ENCODE measurements at places on chromosomes 7 and 10.

- H3K27me3 ChIP-seq = no peaks in the 10 kb centered on the region
- no peak for DNase-seq
- no peaks in the 10 kb centered on the region for H3K4me1 ChIP-seq
- H3K4me3 ChIP-seq = no peak within 1 kb of the TSS
These were observed at the start of gene POM121L12 for GRCh38 chr7:53035499-53036412. POM121L12 (plus strand) TSS chr7:53035633; CDS start chr7:53035672, 39 bp downstream.

- peak; percentile 89 for DNase-seq
- no peaks in the 10 kb centered on the region for H3K36me3 ChIP-seq
- H3K27me3 ChIP-seq = no peaks in the 10 kb centered on the region
- no peak overlapping the region for H3K4me3 ChIP-seq
- no peak overlapping the region for H3K27ac ChIP-seq
These were observed 25.2 kb upstream of the OPTN start for GRCh38 chr10:13074563-13075451.

GRCh38 chr7:122602800-122603199, 96.1 kb downstream of the RNF133 start:
- no peak overlapping the region for H3K4me3 ChIP-seq
- H3K36me3 ChIP-seq = no peaks in the 10 kb centered on the region
- no peak for DNase-seq
- no peaks in the 10 kb centered on the region for H3K4me1 ChIP-seq
- H3K27me3 ChIP-seq = no peaks in the 10 kb centered on the region

DNA sequence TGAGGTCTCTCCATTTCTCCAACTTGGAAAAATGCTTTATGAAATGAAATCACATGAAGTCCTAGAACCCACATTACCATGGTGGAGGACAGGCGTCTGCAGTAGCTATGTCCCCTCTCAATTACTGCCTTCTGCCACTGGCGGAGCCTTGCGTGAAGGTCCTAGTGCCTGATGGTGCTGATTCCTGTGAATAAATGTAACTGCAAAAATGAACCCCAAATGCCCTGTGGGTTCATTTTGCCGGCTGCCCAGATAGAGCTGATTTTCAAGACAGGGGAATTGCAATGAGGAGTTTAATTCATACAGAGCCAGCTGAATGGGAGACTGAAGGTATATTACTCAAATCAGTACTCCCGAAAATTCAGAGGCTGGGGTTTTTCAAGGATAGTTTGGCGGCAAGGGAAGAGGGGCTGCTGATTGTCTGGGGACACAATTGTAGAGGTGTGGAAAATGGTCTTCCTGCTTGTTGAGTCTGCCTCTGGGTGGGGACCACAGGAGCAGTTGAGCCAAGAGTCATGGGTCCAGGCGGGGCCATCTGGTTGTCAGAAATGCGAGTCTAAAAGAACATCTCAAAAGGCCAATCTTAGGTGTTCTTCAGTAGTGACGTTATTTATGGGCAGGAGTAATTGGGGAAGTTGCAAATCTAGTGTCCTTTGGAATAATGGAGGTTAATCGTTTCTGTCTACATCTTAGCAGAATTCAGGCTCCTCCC, 13.5 kb downstream of the PRF1 start:
- H3K36me3 ChIP-seq = no peaks in the 10 kb centered on the region
- H3K27ac ChIP-seq = peak overlapping the region; percentile 16
- H3K4me3 ChIP-seq = no peak overlapping the region
- peak; percentile 8 for DNase-seq
- H3K4me1 ChIP-seq = peaks cover 18% of the 10 kb centered on the region
- H3K27me3 ChIP-seq = no peaks in the 10 kb centered on the region

DNA sequence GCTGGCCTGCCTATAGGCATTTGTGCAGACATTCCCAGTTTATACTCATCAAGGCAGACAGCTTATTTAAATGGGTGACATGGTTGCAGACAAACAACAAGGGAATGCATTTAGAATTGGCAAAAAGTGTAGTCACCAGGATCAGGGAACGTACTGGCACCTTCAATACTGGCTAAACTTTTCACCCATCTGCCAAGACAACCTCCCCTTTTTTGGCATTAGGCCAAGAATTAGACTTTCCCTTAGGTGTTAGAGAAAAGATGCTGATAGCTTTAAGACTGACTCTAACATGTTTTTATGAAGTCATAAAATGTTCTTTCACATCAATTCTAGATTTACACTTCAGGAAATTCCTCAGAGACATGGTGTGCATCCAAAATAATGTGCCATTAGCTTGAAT, 365.9 kb downstream of the PHTF2 start:
- H3K36me3 ChIP-seq = no peaks in the 10 kb centered on the region
- no peak for DNase-seq
- H3K4me3 ChIP-seq = no peak overlapping the region
- H3K27me3 ChIP-seq = no peaks in the 10 kb centered on the region

DNA sequence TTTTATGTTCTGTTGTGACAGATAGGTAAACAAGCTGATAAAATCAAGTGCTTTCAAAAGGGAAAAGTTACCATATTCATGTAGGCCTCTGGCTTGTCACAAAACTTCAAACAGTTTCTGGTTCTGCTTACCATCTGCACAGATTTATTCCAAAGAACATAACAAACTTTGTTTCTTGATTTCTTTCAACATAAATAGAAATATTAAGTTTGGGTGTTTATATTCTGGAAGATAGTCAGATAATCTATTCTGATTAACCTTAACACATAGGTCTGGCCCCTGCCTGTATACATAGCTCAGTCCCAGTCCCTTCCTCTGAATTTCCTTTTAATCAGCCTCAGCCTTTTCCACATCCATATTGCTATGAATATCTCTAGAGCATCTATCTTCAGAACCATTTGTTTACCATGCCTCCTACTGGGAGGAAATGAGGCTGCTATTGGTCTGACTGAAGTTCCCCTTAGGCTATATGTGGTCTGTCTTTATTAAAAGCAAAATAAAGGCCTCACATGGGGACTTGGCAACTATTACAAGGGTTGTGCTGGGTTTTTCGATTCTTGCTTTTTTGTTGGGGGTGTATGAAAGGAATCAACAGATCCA, 319.0 kb downstream of the HPSE2 start:
- H3K27me3 ChIP-seq = no peaks in the 10 kb centered on the region
- H3K27ac ChIP-seq = no peak overlapping the region
- no peaks in the 10 kb centered on the region for H3K36me3 ChIP-seq
- DNase-seq = no peak
- no peaks in the 10 kb centered on the region for H3K4me1 ChIP-seq
- no peak overlapping the region for H3K4me3 ChIP-seq

DNA sequence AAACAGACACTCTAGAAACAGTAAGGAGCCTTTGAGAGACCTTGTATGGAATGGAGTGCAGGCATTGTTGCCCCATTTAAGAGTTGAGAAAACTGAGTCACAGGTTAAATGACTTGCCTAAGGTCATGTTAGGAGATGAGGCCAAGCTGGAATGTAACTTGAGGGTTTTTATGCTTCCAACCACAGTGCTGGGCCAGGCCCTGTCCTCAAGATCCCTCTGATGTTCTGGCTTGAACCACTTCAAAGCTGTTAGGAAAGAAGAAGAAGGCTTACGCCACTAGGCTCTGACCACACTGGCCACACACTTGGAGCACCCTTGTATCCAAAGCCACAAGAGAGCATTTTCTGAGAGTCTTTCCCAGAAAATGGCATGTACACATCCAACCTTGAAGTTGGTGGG, 42.7 kb downstream of the PLAU start:
- peaks cover 33% of the 10 kb centered on the region for H3K4me1 ChIP-seq
- H3K27ac ChIP-seq = no peak overlapping the region
- no peak for DNase-seq
- no peaks in the 10 kb centered on the region for H3K27me3 ChIP-seq

GRCh38 chr7:52586704-52587103, 448.7 kb upstream of the POM121L12 start:
- H3K4me1 ChIP-seq = no peaks in the 10 kb centered on the region
- no peak for DNase-seq
- no peak overlapping the region for H3K27ac ChIP-seq
- H3K36me3 ChIP-seq = no peaks in the 10 kb centered on the region
- no peak overlapping the region for H3K4me3 ChIP-seq

DNA sequence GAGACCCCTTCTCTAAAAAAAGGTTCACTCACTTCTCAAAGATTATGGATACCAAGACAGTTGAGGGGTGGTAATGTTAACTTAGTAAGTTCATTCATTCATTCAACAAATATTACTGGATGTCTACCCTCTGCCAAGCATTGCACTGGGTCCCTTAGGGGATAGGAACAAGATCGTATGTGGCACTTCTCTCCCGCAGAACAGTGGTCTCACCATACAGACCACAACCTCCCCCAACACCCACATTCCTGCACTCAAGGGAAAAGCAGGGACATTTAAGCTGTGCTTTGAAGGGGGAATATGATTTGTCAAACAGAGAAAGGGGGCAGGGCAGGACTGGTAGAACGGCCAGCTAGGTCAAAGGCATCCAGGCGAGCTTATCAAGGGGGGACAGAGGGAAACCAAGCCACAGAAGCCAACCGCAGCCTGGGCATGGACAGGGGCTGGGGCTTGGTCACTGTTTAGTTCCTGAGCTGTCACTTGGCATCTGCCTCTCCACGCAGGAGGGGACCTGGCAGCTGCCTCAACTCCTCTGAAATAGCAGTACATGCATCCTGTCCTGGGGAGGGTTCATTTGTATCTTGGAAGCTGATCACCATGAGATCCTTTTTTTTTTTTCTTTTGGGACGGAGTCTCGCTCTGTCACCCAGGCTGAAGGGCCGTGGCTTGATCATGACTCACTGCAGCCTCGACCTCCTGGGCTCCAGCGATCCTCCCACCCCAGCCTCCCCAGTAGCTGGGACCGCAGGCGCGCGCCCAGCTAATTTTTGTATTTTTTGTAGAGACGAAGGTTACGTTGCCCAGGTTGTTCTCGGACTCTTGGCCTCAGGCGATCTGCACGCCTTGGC, 949 bp upstream of the CLIP2 start:
- no peaks in the 10 kb centered on the region for H3K36me3 ChIP-seq
- peaks cover 73% of the 10 kb centered on the region for H3K4me1 ChIP-seq
- no peaks in the 10 kb centered on the region for H3K27me3 ChIP-seq
- H3K4me3 ChIP-seq = peak overlapping the region; percentile 93
- no peak for DNase-seq
- H3K27ac ChIP-seq = peak overlapping the region; percentile 70

DNA sequence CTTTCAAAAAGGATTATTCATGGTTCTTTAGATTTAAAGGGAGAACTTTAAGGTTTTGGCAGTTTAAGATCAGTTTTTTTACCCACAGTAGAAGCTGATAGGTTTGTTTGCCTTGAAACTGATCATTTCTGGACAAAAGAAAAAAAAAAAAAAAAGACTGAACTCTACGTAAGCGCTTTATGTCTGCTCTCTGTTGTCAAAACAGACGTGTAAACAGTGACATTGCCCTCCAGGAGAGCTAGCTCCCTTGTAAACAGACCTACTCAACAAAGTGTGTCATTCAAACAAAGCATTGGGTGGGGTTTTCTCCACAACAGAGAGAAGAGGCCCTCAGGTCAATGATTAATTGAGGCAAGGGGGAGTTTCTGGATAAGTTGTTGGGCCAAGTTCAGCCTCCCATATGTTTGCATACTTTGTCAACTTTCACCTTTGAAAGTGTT, 568.1 kb upstream of the LRRN3 start:
- no peaks in the 10 kb centered on the region for H3K27me3 ChIP-seq
- peak; percentile 81 for DNase-seq
- H3K4me3 ChIP-seq = no peak overlapping the region
- no peaks in the 10 kb centered on the region for H3K4me1 ChIP-seq
- H3K27ac ChIP-seq = no peak overlapping the region

GRCh38 chr10:123790132-123790885, 101.3 kb downstream of the CPXM2 start:
- no peak for DNase-seq
- no peak overlapping the region for H3K4me3 ChIP-seq
- peaks cover 15% of the 10 kb centered on the region for H3K36me3 ChIP-seq
- H3K27ac ChIP-seq = no peak overlapping the region

- H3K27me3 ChIP-seq = no peaks in the 10 kb centered on the region
- H3K4me1 ChIP-seq = peaks cover 73% of the 10 kb centered on the region
- H3K4me3 ChIP-seq = no peak overlapping the region
- no peak for DNase-seq
- H3K27ac ChIP-seq = peak overlapping the region; percentile 26
- no peaks in the 10 kb centered on the region for H3K36me3 ChIP-seq
These were observed 130.7 kb downstream of the CELF2 start for GRCh38 chr10:11148142-11149028.

DNA sequence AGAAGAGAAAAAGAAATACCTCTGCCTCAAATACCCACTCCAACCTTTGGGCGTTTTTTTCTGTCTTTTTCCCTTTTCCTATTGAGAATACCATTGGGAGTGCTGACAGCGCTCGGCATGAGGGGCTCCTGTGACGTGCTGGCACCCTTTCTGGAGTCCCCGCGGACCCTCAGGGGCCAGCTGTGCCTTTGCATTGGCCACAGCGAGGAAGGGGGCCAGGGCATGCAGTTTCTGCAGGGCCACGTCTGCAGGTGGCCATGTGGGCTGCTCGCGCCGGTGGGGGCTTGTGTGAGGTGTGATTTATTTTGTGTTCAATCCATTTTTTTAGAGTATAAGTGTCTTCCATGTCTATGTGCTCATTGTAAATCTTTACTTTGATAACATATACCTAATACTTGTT, 57.4 kb downstream of the INPP5A start:
- no peak for DNase-seq
- no peak overlapping the region for H3K4me3 ChIP-seq
- no peak overlapping the region for H3K27ac ChIP-seq
- H3K4me1 ChIP-seq = peaks cover 50% of the 10 kb centered on the region
- no peaks in the 10 kb centered on the region for H3K27me3 ChIP-seq

- no peak overlapping the region for H3K4me3 ChIP-seq
- H3K4me1 ChIP-seq = no peaks in the 10 kb centered on the region
- H3K27ac ChIP-seq = no peak overlapping the region
- peaks cover 76% of the 10 kb centered on the region for H3K36me3 ChIP-seq
- DNase-seq = no peak
These were observed 11.0 kb downstream of the CROT start for GRCh38 chr7:87356448-87356847.

DNA sequence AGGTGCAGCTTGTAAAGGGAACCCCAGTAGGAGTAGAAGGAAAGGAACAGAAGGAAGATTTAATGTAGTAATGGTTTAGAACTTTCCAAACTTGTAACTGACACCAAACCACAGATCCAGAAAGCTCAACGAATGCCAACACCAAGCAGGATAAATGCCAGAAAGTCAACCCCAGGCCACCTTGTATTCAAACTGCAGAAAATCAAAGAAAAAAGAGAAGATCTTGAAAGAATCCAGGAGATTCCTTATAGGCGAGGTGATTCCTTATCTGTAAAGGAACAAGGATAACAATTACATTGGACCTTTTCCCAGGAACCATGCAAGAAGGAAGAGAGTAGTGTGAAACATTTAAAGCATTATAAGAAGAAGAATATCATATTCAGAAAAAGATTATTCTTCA, 93.6 kb downstream of the NKX6-2 start:
- no peaks in the 10 kb centered on the region for H3K27me3 ChIP-seq
- peaks cover 4% of the 10 kb centered on the region for H3K4me1 ChIP-seq
- DNase-seq = no peak
- no peak overlapping the region for H3K27ac ChIP-seq
- no peak overlapping the region for H3K4me3 ChIP-seq
- H3K36me3 ChIP-seq = peaks cover 4% of the 10 kb centered on the region
